ENCODE measurements at places on chromosomes 6 and 20.

DNA sequence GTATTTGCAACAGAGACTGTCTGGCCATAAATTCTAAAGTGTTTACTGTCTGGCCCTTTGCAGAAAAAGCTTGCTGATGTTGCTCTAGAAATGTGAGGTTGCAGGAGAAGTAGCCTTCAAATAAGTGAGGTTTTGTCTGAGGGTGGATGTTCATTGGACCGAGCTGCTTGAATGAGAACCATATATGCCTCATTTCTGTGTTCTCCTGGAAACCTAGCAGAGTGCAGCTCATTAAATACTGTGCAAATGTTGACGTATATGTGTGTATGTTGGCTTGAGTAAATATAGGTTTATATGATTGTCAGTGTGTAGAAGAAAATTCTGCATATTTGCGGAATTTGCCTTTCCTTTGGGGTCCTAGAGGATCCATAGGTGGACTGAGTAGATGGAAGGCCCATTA lies 39.0 kb downstream of the CHMP4B start:
- no peak for DNase-seq

DNA sequence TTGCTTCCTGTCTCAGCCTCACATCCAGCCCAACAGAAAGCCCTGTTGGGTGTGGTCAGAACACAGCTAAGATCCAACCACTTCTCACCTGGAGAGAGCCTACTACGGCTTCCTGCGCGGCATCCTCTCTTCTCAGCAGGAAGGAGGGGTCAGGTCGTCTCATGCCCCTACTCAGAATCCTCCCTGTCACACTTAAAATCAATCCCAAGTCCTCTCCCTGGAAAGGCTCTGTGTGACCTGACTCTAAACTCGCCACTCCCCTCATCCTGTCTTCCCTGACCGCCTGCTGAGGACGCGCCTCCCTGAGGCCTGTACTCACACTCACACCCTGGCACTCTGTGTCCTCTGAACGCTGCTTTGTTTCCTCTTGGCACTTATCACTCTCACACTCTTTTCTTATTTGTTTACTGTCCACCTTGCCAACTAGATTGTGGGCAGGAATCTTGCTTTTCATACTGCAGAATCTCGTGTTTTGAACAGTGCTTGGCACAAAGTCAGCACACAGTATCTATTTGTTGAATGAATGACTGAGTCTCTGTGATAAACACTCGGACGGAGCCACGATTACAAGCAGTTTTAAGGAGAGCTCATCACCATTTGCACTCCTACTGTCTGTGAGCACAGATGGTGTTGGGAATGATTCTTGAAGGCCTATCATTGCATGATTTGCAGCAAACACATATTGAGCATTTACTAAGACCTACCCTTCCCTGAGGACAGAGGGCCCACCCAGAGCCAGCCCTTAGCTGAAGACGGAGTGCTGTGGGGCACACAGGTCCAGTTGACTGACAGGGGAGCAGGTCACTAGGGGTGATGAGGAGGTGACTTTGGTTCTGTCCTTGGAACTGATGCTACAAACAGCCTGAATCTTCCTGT lies 18.7 kb downstream of the RAB5IF start:
- DNase-seq = no peak

DNA sequence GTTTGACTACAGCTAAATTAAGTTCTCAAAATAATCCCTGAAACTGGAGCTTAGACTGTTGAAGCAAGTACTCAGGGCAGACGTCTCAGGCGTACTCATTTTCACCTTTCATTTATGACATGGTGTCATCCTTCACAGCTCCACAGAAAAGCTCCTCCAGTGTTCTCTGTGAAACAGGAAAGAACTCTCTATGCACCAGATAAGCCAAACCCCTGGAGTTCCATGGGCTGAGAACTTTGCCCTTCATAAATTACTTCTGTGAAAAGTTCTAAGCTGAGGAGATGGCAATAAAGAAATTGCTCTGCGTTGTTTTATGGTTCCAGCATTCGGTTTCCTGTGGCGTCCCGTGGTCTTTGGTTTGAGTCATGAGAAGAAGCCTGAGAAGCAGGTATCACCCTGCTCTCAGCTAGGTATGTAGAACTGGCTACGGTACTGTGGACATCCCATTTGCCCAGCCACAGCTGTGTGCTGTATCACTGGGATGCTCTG lies 20.2 kb upstream of the RREB1 start:
- DNase-seq = no peak

GRCh38 chr20:34155836-34156235 lies 43.8 kb upstream of the EIF2S2 start:
- DNase-seq = no peak
